ENCODE measurements at places on chromosomes 5 and 9.

DNA sequence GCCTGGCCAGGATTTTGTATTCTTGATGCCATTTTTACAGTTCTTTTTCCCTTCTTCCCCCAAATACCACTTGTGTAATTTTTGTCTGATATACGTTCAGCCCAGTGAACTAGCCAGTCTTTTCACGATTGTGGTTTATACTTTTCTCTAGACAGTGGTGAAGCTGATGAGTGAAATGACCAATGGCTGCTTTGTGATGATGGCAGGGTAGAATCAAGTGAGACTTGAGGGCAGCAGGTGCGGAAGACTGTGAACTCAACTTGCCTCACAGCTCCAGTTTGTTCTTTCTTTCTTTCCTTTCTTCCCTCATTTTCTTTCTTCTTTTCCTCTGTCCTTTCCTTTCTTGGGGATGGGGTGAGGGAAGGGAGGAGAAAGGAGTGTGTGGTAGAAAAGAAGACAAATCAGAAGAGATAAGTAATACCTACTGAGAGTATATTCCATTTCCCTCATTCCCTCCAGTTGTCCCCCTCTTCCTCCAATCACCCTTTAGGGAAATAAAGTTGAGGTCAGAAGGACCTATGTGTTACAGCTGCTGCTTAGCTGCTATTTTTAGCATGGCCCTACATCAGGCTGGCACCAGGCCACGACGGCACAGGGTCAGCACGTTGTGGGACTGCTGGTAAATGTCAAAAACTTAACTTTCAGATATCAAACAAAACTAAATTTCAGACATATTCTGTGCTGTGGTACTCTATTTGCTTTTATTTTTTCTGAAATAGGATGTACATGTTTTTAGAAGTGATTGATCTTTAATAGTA, 12.3 kb downstream of the ZSWIM6 start:
- DNase-seq = no peak

GRCh38 chr9:28961623-28962022, 1388.3 kb upstream of the C9orf72 start:
- no peak for DNase-seq

- DNase-seq = no peak
These were observed 47.3 kb upstream of the ANXA1 start for GRCh38 chr9:73104342-73104741.

GRCh38 chr9:16664211-16664610, 206.3 kb downstream of the BNC2 start:
- DNase-seq = no peak

- no peak for DNase-seq
These were observed 38.9 kb downstream of the WNK2 start for GRCh38 chr9:93222890-93223259.

- no peak for DNase-seq
These were observed 2.4 kb downstream of the SEC61B start for GRCh38 chr9:99224445-99224844.

- DNase-seq = peak; percentile 80
These were observed 721.2 kb downstream of the CDH18 start for GRCh38 chr5:19266791-19267190.

DNA sequence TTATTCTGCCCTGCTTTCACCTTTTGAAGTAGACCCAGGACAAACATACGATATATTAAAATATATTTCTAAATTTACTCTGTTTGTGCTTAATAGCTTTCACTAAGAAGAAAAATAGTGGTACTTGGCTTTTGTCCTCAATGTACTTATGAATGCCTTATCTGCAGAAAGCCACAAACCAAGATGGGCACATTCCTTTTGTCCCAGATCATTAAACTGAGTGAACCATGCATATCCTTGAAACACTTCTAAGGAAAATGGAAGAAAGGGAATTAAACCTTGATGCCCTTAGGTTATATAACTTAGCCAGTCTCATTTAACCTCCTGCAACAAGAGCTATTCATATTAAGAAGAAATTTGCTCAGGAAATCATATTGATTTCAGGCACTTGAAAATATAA, 553.8 kb upstream of the CDH9 start:
- no peak for DNase-seq

GRCh38 chr9:38019731-38020130, 49.3 kb downstream of the SHB start:
- DNase-seq = no peak

- DNase-seq = no peak
These were observed 317.0 kb upstream of the MPDZ start for GRCh38 chr9:13596383-13596970.

DNA sequence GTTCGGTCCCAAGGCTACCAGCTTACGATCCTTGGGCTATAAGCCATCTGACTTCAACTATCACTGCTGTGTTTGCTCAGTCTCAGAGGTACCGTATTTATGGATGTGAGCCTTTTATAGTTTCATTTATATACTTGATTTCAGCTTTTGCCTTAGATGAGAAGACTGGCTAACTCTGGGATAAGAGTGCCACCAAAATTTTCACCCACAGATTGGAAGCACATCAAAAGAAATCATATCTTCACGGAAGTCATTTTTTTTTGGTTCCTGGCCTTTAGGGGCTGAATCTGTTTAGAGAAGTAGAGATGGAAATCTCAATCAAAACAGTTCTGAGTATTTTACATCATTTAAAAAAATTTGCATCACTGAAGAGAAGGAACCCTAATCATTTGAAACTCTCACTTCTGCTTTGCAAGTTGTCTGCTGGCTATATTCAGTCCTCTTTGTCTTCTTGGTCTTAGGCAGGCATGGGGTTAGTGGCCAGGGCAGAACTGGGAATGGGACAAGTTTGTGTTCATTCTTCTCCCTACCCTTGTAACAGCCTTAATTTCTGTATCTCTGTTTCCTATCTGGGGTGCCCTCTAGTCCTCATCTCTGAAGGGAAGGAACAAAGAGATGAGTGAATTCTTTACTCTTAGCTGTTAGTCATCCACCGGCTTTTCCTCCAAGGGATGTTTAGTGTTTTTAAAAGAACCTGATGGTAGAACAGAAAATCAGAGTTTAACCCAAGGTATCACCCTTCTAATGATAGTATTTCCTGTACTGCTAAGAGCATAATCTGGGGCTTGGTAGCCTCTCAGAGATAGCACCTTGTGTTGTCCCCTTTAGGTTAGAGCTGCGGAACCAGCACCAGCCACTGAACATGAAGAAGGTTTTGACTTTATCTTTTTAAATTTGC, 14.1 kb upstream of the TNFAIP8 start:
- peak; percentile 90 for DNase-seq

DNA sequence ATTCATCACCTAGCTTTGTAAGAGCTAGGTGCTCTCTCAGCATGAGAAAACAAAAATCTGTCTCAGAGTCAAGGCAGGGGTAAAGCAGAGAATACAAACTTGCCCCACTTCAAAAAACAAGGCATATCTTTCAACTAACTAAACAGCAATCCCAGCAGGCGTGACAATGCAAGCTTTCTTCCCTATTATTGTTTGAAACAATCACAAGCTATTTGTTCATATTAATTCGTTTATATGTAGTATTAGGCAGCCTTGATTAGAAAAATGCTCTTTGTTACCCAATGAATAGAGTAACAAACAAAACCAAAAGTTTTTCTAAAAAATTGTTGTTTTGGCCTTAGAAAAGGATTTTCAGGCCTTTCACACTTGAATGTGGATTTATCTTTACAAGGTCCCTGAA, 71.1 kb downstream of the LPAR1 start:
- DNase-seq = no peak

DNA sequence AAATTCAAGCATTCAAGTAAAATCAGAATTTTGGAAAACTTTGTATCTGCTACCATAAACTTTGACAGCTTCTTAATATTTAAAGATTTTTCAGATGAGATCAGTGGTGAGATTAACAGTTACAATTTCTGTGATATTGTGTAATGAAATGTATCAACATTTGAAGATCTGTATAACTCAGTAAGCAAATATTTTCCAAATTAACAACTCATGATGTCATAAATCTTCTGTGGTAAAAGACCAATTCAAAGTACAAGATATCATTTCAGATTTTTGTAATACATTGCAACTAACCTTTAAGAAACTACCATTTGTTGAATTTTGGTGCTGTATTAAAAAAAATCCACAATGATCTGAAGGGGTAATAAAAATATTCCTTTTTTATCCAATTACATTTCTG, 352.2 kb downstream of the KIAA0825 start:
- DNase-seq = no peak

DNA sequence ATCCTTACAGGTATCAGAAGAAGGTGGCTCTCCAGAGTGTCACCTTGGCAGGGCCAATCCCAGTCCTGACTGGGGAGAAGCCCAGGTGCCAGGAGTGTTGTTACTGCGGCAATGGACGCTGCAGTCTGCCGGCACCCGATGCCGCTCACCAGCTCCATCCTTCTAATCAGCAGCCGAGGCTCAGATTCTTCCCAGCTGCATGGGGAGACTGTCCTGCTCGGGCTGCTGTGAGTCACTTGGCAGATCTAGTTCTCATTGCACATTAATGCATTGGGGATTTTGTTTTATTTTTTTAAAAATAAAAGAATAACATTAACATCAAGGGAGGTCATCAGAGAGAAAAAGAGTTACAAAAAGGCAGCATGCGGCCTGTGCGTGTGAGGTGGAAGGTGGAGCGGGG, 115.8 kb downstream of the MTX3 start:
- no peak for DNase-seq

DNA sequence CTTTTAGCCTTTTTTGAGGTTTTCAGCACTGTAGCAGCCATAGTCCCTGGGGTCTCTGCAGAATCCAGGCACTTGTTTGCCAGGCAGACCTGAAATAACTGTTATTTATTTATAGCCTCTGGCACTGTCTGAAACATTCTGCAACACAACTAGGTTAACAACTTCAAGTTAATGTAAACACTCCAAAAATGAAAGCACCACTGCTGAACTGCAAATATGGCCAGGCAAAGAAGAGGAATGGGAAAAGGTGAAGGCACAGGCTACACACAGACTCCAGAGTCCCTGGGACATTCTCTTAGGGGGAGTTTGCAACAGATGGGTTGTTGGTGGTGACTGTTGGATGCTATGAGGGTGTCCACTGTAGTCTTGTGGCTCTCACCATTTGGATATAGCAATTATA, 369.0 kb downstream of the MAT2B start:
- DNase-seq = no peak

DNA sequence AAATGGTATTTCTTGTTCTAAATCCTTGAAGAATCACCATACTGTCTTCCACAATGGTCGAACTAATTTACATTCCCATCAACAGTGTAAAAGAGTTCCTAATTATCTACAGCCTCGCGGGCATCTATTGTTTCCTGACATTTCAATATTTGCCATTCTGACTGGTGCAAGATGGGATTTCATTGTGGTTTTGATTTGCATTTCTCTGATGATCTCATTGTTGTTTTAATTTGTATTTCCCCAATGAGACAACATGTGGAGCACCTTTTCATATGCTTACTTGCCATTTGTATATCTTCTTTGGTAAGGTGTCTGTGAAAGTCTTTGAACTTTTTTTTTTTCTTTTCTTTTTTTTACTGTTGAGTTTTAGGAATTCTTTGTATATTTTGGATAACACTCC, 473.6 kb downstream of the KCTD16 start:
- no peak for DNase-seq

DNA sequence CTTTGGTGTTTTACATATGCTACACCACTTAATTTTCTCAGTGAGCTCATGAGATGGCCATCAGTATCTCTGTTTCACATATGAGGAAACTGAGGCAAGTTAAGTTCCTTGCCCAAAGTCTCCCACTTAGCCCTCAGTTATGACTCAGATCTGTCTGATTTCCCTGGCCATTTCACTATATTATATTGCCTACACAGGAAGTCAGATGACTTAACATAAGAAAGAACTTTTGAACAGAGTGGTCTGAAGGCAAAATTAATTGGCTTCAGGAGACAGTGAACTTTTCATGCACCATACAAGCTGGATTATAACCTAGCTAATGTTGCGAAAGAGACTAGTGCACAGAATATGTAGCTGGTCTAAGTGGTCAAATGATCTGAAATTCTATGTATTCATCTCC, 221.6 kb downstream of the NFIB start:
- DNase-seq = no peak

DNA sequence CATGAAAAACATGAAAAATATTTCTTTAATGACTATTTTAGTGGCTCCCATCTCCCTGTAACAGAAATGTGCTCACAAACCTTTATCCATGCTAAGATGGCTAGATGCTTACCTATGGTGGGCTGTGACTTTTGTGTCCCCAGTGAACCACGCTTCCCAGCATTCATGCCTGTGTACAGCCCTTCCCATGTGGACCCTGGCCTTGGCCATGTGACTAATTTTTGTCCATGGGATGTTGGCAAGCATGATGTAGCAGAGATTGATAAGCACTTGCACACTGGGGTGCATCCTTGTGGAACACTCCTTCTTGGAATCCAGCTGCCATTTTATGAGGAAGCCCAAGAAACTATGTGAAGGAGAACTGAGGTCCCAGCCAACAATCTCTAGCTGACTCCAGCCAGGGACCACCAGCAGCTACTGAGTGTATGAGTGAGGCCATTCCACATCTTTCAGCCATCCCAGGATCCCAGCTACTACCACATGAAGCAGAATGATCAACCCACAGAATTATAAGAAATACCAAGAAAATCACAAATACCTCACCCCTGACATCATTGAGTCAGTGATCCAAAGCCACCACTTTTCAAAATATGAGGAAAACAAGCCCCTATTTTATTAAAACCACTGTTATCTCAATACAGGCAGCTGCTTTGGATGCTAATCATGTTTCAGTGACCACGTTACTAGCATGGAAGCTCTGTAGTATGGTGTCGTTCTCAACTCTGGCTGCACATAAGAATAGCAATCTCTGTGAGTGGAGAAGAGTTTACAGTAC, 16.1 kb upstream of the RAI14 start:
- DNase-seq = no peak

GRCh38 chr5:110048491-110048890, 358.8 kb downstream of the MAN2A1 start:
- DNase-seq = no peak

DNA sequence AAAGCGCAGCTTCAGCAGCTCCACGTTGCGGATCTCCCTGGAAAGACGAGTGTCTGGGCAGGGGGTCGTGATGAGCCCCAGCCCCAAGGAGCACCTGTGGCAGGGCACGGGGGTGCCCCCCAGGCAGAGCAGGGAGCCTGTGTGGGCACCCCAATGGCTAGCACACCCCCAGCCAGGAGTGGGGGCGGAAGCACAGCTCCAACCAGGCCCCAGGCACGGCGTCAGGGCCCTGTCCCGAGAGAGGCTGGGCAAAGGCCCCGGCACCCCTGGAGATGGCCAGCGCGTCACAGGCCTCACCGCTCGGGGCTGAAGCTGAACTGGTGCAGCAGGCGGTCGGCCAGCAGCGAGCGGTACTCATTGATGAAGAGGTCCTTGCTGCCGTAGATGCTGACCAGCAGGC, 7.9 kb downstream of the ANAPC2 start:
- no peak for DNase-seq

GRCh38 chr9:35164711-35165110, 2.9 kb downstream of the UNC13B start:
- DNase-seq = no peak

GRCh38 chr5:40622463-40623252, 57.1 kb upstream of the PTGER4 start:
- DNase-seq = no peak

GRCh38 chr9:33133186-33133585, 34.0 kb downstream of the B4GALT1 start:
- DNase-seq = no peak

GRCh38 chr5:107505763-107506534, 164.8 kb downstream of the EFNA5 start:
- DNase-seq = no peak

GRCh38 chr5:150486402-150487198, 21.3 kb upstream of the NDST1 start:
- DNase-seq = peak; percentile 62

- no peak for DNase-seq
These were observed 50.2 kb downstream of the RICTOR start for GRCh38 chr5:39024005-39024404.

- DNase-seq = no peak
These were observed 41.6 kb upstream of the POU5F2 start for GRCh38 chr5:93782978-93783377.

- DNase-seq = no peak
These were observed 893.5 kb upstream of the EDIL3 start for GRCh38 chr5:85278193-85278592.

Measured in NAMALWA (cell line).